AG08395 (cell line): ENCODE measurements at places on chromosomes 2 and 18.

- no peak for DNase-seq
Observed at GRCh38 chr2:70508711-70509462, 44.7 kb downstream of the TGFA start.

DNA sequence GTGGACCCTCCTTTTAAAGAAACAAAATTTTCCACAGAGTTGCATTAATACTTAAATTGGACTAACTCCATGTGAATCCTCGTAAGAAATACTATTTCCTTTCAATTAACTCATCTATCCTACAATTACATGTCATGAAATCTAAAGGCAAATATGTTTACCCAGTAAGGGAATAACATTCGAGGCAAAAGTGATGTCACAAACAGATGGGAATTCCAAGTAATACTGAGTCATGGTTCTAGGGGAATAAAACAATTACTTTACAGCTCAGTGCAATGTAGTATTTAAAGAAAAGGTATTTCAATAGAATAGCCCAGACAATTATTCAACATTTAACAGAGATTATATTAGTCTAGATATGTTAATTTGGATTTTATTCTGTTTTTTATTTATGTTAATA is 205.8 kb downstream of the ZNF385B start:
- peak; percentile 26 for DNase-seq

DNA sequence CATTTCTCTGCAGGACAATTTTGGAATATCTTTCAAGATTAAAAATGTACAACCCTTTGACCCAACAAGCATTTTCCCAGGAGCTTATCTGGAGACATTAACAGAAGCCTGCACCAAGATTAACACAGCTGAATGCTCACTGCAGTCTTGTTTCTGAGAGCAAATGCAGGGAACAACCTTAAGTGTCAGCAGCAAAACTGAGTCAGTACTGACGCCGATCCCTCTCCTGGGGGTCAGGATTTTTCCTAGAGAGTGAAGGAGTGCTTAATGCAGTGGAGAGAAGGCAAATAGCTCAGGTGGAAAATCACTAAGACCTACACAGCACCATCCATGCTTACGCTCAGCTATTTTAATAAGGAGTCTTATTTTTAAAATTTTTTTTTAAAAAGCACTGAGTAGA is 42.8 kb upstream of the SGPP2 start:
- DNase-seq, result no peak

- no peak for DNase-seq
Observed at GRCh38 chr2:3291750-3292149, 85.9 kb downstream of the EIPR1 start.

GRCh38 chr18:46302528-46303485 is 198.6 kb downstream of the HAUS1 start:
- DNase-seq, result no peak
